Stimulated activated CD4-positive, alpha-beta T cell treated with anti-CD3 and anti-CD28 coated beads, Interleukin-1b, Interleukin-23, amount 100 ng/mL, for 4 hours (primary cell): ENCODE measurements at places on chromosomes 4 and X.

- DNase-seq = no peak
These were observed 205.9 kb downstream of the TLL1 start for GRCh38 chr4:166078955-166079354.

DNA sequence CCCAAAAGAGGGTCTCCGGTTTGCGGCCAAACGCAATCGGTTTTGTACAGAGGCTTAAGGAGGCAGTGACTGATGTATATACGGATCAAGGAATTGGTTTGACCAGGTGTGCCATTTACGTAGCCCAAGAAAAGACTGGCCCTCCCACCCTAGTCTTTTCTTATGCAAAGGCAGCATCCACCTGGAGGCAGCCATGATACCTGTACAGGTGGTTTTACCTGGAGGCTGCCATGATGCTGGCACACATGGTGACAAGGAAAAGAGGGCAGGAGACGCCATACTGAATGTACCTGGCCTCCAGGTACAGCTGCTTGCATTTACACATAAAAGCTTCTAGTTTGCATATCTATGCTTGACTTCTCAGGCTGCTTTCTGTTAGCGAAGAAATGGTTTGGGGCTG, 917.7 kb upstream of the INTU start:
- no peak for DNase-seq

DNA sequence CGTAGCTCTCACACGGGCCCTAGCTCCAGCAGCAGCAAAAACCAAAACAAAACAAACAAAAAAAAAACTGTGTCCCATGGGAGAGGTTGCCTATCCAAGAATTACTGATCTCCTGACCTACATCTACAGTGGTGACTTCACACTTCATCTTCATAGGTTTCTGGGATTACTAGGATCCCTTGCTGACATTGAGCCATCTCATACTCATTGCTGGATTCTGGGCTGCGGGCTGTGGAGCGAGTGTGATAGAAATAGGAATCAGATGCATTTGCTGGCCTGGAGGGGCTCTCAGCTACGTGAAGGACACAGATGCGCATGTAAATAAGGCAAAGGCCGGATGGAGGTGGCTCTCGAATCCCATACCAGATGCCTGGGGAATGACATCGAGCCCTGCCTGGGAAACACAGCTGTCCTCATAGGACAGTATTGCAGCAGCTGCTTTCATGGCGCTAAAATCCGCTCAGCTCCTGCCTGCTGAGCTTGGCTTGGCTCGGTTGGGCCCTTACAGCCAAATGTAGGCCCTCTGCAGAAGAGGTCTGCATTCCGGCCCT, 41.7 kb downstream of the CNGA2 start:
- DNase-seq = no peak

DNA sequence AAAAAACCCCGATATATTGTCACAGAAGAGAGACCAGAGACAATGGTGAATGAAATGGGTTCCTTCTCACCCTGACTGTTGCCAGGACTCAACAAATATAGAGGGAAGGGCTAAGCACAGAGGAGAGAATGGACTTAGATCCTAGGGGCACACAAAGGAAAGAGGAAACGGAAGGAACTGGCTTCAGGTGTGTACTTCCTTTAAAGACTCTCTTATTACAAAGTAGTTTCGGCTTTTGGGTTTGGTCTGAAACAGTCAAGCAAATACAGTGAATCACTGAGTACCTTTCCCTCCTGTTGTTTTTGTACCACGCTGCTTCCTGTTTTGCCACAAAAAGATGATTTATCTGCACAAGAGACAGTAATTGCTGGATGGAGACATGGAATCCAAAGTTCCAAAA, 46.1 kb upstream of the S100G start:
- DNase-seq = no peak

DNA sequence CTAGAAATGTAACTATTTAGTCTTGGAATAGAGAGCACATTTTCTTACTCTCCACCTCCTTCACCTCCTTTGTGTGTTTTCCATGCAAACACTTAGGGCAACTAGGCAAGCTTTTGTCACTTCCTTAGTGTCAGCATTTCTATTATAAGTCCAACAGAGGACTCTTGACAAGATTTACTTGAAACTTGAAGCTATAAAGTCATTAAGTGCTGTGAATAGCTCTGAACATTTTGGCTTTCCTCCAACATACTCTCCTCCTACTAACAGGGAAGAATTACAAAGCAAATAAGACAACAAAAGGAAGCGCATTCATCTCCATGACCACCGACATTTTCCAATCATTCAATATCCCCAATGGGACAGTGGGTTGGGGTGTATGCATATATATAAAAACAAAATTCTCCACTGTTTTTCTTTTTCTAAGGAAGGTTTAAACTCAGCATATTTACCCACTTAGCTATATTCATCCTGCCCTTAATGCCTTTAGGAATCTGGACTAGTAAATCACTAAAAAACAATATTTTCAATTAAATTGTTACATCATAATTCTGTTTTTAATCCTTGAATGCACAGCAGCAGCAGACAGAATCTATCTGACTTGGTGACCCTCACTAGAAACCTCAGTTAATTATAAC, 264.6 kb downstream of the SNCA start:
- DNase-seq = no peak

DNA sequence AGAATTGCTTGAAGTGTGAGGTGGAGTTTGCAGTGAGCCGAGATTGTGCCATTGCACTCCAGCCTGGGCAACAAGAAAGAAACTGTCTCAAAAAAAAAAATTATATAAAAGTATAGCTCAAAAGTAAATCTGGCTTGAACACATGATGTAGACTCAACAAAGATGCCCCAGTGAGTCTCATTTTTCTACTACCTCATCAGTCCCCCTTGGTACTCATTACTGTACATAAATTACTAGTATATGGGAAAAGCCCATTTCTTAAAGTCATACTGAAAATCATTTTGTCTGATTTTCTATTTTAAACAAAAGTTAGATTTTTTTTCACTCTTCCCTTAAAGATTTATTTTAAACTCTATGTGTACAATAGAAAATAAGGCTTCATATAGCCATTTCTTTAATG, 39.2 kb downstream of the FAM241A start:
- DNase-seq = no peak

DNA sequence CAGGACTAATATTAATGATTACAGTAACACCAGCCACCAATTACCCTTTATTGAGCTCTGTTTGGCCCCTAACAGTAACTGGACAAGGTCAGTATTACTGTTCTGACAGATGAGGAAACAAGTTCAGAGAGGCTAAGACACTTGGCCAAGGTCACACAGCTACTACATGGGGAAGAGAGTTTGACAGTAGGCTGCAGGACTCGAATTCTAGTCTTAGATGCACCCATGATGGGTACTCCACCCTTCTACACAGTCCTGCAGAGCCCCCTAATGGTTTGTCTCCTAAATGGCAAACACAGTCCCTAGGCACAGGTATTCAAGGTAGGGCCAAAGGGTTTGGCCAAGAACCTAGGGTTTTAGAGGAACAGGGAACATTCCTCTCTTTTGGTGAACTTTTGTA, 93.9 kb downstream of the NSUN7 start:
- peak; percentile 5 for DNase-seq

GRCh38 chr4:56684320-56685050, 3.4 kb upstream of the HOPX start:
- no peak for DNase-seq

- no peak for DNase-seq
These were observed 25.2 kb downstream of the SOD3 start for GRCh38 chr4:24820541-24820940.
